ENCODE measurements at places on chromosomes 3 and 15. TPM values are rescaled to one million over a fixed set of nuclear protein-coding genes. Genes with fewer than 3 reads are reported as not detected.

CPNE9 gene
- 0.16 TPM for total RNA-seq

RPN1 gene
- 194 TPM for total RNA-seq

ARPC4 gene
- total RNA-seq, result 309 TPM

TTLL13 gene
- not detected for total RNA-seq

NANOGP8 gene
- total RNA-seq, result not detected

CAMP gene
- not detected for total RNA-seq

TKT gene
- total RNA-seq, result 173 TPM

TEX55 gene
- not detected for total RNA-seq

NEO1 gene
- 6.5 TPM for total RNA-seq

FGF7 gene
- total RNA-seq, result not detected

FRG2C gene
- total RNA-seq, result not detected

SCAMP5 gene
- 0.74 TPM for total RNA-seq

PLSCR5 gene
- not detected for total RNA-seq

CCR8 gene
- 5.3 TPM for total RNA-seq

OR5H6 gene
- not detected for total RNA-seq

MEX3B gene
- total RNA-seq, result 0.60 TPM

GABRR3 gene
- not detected for total RNA-seq

ADGRG7 gene
- not detected for total RNA-seq

Data from CD8-positive, alpha-beta memory T cell (primary cell).